ENCODE measurements at places on chromosomes 5 and 9.

DNA sequence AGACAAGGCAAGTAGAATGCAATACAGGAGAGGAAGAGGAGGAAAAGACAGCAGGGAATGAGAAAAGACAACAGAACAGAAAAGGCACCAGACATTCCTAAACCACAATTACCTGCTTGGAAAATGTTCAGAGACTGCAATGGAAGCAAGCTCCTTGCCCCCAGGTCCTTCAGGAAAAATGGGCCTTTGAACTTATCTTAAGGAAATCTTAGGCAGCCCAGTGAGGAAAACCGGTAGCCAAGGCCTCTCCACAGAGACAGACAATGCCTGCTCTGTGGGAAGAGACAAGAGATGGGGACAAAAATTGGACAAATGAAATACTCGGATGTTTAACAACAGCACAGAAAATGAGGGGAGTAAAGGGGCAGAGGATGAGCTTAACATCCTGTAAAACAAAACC is 31.2 kb downstream of the HTR4 start:
- DNase-seq: no peak

DNA sequence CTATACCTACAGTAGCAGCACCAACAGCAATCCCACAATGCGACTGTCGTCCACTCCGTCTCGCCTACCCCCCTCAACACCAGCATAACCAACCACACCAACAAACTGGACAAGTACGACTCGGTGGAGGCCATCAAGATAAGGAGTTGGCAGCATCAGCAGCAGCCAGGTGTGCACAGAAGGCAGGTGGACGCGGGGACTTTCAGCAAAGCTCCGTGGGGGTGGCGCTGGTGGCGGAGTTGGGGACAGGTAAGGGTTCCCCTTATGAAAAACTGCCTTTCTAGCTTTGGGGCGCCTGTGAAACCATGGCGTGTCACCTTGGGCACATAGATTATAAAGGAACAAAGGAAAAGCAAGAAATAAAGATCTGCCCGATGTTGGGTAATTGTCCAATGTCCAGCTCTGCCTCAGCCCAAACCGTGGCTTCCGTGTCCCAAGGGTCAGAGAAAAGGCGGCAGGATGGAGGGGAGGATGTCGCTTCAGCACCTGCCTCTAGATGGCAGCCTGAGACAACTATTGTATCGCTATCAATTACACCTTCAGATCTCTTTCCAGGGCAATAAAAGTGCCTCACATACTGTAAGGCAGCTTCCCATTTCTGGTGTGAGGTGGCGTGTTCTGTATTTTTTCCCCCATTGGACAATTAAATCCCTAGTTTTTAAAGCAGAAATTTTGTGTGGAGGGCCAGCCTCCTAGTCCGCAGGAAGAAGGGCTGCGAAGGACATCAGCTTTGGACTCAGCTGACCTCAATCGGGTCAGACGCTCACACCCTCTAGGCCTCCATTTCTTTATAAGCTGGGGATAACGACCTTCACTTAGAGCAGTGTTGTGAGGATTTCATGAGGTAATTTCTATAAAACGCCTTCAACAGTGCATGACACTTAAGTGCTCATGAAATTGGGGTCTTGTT is 58.8 kb downstream of the MTRR start:
- DNase-seq: peak; percentile 59

- DNase-seq: no peak
Observed at GRCh38 chr9:89961616-89962341, 357.0 kb downstream of the GADD45G start.

- DNase-seq: no peak
Observed at GRCh38 chr5:175738126-175738525, 80.3 kb downstream of the HRH2 start.

GRCh38 chr9:129481424-129481809 is 139.5 kb downstream of the C9orf50 start:
- DNase-seq: no peak

- no peak for DNase-seq
Observed at GRCh38 chr5:168990679-168991078, 310.3 kb downstream of the SLIT3 start.

DNA sequence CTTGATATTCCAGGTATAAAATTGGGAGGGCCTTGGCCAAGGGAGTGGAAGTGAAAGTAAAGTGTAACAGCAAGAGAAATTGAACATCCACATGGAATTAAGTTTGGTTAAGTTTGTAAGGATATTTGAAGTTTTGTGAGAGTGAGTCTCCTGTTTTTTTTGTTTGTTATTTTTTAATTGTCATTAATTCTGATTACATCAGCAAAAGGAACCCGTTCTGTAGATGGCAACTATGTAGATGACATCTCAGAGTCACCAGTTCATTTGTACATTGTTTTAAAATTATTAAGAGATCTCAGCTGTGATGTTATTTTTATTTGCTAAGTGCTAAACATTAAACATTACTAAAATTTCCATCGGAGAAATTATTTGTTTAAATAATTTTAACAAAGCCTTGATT is 65.2 kb downstream of the XRCC4 start:
- DNase-seq: no peak

DNA sequence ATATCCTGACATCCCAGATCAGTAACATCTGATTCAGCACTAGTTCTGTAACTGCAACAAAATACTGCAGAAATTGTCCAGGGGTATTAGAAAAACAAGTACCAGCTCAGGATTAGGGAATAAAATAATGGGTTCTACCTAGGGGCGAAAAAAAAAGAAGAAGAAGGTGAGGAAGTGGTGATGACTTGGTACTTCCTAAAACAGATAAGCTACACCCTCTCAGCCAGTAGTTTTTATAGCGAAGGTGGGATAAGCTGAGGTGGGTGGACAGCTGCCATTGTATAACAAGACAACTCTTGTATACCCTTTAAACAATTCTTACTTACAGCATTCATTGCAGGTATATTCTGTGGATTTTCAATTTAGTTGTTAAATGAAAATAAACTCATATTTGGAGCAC is 19.1 kb downstream of the RAPGEF6 start:
- DNase-seq: no peak

GRCh38 chr5:126124706-126125345 is 298.4 kb upstream of the GRAMD2B start:
- no peak for DNase-seq

- DNase-seq: no peak
Observed at GRCh38 chr9:136994888-136995230, 1.5 kb downstream of the CLIC3 start.

GRCh38 chr9:101307524-101308213 is 77.1 kb downstream of the BAAT start:
- no peak for DNase-seq

DNA sequence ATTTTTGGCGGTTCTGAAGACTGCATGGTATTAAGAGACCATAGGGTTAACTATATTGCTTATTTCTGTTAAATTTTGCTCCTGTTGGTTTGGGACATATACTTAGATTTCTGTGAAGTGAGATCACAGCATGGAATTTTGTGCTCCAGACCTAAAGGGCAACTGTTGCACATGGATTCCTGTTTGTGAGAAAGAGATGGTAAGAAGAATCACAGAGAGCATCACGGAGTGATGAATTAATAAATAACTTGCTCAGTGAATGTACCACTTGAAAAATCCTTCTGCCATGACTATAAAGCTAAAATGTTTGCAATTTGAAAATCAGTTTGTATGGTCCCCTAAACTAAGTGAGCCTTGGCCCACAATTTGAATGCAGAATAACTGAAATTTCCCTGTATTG is 4.5 kb downstream of the PSAT1 start:
- no peak for DNase-seq

- DNase-seq: no peak
Observed at GRCh38 chr9:2764353-2764752, 47.0 kb downstream of the KCNV2 start.

DNA sequence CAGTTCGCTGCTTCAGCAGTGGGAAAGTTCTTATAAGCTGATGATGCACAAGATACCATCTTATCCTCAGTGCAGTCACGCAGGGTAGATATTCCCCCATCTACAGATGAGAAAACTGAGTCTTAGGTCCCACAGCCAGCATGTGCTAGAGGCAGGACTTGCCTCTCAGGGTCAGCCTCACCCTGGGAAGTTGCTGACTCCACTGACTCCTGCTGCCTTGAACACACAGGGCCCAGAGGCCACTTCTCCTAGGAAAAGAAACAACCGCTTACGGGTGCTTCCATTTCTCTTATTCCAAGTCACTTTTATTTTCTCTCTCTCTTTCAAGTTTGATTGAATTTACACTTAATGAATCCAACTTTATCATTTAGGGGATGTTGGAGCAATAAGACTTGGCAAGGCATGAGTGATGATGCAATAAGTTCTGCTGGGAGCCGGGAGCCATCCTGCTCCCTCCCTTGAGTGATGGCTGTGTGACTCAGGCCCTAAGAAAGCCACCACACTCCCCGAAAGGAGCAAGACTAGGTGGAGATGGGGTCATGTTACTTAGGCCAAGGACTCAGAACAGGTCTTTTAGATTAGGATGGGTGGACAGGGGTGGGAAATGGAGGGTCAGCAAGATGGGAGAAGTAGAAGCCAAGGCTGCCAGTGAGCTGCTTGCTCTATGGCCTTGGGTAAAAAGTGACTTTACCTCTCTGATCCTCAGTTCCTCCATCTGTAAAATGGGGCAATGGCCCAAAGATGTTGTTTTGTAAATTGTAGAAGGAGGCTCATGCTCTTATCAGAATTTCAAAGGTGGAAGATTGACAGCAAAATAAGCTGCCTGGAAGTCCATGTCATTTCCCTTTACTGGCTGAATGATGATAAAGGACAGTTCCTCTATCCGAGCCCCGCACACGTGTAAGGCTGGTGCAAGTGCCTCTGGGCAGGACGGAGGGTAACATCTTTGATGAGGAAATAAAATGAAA is 67.4 kb upstream of the ZNF618 start:
- DNase-seq: no peak

GRCh38 chr5:91541696-91542095 is 158.6 kb upstream of the ARRDC3 start:
- no peak for DNase-seq

- no peak for DNase-seq
Observed at GRCh38 chr5:8984386-8984785, 561.5 kb downstream of the SEMA5A start.

DNA sequence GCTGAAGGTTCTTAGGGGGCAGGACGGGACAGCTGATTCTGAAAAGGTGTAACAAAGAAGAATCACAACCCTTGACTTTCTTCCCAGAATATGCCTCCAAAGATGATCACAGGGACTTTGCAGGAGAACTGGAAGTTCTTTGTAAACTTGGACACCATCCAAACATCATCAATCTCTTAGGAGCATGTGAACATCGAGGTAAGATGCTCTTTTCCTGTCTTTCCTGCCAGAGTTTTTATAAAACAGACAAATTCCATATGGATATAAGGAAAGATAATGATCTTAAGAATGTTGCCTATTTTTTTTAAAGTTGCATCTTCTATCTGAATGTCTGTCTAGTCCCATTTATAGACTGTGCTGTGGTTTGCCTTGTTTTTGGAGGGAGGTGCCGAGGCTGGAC is 87.9 kb downstream of the EQTN start:
- no peak for DNase-seq

GRCh38 chr5:67799732-67800234 is 415.8 kb upstream of the PIK3R1 start:
- no peak for DNase-seq

DNA sequence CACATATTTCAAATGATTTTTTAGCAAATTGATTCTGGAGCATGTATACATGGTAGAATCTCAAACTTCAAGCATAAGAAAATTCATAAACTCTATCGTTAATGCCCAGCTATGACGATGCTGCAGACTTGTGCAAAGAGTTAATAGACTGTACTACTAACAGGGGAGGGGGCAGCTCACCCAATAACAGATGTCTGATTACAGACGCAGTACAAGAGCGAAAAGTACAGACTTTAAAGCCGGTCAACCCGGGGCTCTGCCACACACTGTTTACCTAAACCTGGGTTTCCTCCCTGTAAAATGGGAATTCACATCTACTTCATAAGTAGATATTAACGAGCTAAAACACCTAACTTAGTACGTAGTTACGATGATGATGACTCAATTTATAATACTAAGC is 651 bp downstream of the TRIM23 start:
- no peak for DNase-seq

DNA sequence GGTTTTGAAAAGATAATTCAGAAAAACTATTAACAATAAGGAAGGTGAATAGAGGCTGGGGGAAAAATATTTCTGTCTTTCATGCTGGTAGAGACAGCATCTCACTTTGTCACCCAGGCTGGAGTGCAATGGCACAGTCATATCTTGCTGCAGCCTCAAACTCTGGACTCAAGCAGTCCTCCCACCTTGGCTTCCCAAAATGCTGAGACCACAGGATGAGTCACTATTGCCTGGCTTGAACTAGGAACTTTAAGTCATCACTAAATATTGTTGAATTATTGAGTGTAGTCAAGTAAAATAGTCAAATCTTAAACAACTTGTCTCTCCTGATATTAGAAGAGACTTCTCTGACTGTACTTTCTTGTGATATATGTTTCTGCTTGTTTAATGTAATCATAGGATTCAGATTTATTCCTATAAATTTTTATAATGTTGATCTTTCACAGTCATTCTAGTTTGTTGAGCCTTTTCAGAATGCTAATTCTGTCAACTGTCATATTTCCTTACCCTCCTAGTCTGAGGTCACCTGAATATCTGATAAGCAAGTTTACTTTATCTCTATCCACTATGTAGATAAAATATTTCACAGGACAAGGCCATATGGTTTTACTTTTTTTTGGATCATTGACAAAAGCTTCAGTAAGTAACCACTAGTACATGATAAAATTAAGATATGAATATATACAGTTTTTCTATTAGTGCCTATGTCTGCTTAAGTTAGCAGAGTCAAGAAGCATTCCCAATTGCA is 1696.5 kb downstream of the MAT2B start:
- DNase-seq: no peak

DNA sequence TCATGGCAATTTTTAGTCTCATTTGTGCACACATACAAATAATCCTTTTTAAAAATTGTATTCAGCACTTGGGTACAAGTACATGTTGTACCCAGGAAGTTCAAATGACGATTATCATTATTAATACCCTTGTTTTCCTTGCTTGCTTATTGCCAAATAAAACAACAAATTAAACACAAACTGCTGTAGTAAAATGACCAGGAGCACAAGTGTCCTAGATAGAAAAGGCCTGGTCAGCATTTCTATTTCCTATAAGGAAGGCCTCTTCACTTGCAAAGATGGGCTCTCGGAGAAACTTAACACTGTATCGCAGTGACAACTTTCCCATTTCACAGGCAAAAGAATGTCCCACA is 34.7 kb upstream of the PLPP1 start:
- no peak for DNase-seq

GRCh38 chr5:107469485-107470294 is 201.0 kb downstream of the EFNA5 start:
- no peak for DNase-seq

- DNase-seq: no peak
Observed at GRCh38 chr5:150113047-150113744, 26.8 kb upstream of the CSF1R start.

GRCh38 chr5:79418276-79418675 is 95.7 kb downstream of the HOMER1 start:
- no peak for DNase-seq

- no peak for DNase-seq
Observed at GRCh38 chr5:116661419-116661818, 86.8 kb upstream of the SEMA6A start.

DNA sequence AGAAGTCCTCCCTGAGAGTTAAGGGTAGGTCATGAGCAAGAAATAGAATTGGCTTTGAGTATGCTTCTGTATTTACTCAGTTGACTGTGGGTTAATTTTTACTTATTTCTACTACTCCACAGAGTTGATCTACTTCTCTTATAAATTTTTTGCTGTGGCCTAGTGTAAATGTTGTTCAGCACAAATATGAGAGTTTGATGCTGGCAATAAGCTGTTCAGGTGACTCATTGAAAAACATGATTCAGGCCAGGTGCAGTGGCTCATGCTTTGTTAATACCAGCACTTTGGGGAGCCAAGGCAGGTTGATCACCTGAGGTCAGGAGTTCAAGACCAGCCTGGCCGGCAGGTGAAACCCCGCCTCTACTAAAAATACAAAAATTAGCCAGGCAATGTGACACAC is 4.5 kb upstream of the CDK7 start:
- no peak for DNase-seq

Data from dorsolateral prefrontal cortex (tissue), 122 donors.